Foreskin keratinocyte (primary cell): ENCODE measurements at places on chromosomes 2 and 18.

- DNase-seq: no peak
Measured at GRCh38 chr18:45295388-45295787, 319.9 kb upstream of the SLC14A2 start.

- DNase-seq: no peak
Measured at GRCh38 chr18:31211047-31211446, 48.4 kb upstream of the DSC1 start.

DNA sequence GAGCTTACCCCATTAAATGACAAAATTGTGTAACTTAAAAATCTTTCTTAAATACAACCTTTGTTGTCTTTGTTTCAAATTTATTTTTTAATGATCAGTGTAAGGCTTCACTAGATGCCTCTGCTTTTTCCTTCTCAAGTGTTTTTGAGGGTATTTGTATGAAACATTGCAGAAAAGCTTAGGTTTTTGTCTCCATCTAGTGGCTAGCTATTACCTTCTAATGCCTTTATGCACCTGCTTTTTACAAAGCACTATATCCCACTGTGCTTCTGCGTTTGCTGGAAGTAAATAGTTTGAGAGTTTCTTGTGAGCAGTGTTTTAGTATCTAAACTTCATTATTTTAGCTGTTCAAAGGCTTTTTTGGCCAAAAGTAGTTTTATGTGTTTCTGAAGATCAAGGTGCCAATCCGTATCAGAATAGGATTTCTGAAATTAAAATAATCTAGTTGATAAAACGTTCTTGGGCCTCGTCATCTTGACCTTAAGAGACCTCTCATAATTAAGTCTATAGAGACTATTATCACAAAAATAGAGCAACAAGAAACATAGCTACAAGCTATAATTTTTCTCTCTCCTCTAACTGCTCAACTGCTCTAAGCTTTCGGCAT lies 47.0 kb downstream of the IWS1 start:
- peak; percentile 32 for DNase-seq

DNA sequence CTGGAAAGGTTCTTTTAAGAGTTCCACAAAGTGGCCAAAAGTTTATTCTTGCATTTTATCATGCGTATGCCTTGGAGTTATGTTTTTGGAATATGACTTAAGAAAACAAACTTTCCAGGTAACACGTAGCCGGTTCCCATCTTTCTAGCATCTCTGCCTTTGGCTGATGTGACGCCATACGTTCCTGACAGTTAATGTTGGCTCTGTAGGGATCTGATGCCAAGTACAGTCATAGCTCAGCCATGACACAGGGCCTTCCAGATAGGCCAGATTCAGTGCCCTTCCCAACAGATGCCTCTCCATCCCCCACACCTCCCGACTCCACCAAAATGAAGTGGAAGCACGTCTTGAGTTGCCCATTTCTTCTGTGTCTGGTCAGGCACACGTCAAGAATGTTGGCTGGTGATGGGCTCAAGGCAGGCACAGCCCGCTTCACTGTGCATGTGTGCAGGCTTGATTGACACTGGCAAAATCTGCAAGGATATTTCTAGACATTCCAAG lies 51.0 kb upstream of the THOC1 start:
- no peak for DNase-seq

GRCh38 chr18:40274618-40275196 lies 1680.3 kb upstream of the PIK3C3 start:
- DNase-seq: no peak

- DNase-seq: no peak
Measured at GRCh38 chr2:151408788-151409600, 708 bp upstream of the RIF1 start.

DNA sequence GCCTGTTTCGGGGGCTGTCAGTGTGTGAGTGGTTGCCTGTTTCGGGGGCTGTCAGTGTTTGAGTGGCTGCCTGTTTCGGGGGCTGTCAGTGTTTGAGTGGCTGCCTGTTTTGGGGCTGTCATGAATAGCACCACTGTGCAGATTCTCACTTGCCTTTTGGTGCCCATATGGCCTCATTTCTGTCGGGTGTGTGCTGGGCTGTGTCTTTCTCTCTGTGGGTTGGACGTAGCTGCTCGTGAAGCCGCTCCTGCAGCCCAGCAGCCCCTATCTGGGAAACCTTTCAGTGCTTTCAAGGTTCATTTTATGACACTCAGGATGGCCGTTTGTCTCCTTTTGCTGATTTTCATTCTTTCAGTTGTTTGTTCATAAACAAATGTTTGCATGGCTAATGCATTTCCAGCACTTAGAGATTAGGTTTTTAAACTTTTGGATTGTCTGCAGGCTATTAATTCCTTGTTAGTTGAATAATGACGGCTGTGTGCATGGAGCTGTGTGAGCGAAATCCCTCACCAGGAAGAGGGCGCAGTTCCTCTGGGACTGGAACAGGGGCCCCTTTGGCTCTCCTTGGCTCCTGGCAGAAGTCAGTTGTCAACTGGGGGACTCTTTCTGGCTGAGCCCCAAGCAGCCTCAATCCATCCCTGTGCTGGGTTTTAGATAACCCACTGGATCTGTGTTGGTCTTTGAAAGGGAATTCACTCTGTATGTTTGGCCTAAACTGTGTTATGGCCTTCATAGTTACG lies 10.8 kb downstream of the AGAP1 start:
- no peak for DNase-seq

- no peak for DNase-seq
Measured at GRCh38 chr18:79795446-79795845, 2.3 kb upstream of the KCNG2 start.

GRCh38 chr2:18475884-18476283 lies 84.6 kb downstream of the RDH14 start:
- no peak for DNase-seq

GRCh38 chr18:68764016-68764415 lies 33.9 kb upstream of the CCDC102B start:
- DNase-seq: peak; percentile 25

DNA sequence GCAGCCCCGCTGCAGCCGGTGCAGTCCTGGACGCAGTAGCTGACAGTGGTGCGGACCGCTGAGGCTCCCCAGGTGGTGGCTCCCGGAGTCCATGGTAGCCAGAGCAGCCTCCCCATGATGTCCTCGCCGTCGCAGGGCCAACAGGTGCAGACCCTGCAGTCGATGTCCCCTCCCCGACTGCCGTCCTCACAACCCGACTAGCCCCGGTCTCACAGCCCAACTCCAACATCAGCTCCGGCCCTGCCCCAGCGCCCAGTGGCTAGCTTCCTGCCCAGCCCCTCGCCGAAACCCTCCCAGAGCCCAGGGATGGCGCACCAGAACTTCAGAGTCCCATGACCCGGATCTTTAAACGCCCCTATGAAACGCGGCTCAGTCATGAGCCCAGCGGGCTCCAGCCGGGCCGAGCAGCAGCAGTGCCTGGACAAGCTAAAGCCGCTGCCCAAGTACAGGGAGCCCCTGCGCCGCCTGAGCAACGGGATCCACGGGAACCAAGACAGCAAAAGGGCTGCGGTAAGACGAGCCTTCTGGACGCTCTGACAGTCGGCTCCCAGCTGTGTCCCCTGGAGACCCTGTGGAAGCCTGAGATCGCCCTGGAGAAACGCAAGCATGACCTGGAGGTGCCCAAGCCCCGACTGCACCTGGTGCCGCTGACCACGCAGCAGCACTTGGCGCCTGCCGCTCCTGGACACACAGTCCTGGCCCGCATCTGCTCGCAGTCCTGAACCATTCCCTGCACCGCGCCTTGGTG lies 53.8 kb upstream of the TUBA3E start:
- no peak for DNase-seq

GRCh38 chr2:22690096-22690495 lies 694.9 kb upstream of the KLHL29 start:
- DNase-seq: no peak

GRCh38 chr2:143489145-143489544 lies 359.9 kb downstream of the ARHGAP15 start:
- DNase-seq: peak; percentile 24

DNA sequence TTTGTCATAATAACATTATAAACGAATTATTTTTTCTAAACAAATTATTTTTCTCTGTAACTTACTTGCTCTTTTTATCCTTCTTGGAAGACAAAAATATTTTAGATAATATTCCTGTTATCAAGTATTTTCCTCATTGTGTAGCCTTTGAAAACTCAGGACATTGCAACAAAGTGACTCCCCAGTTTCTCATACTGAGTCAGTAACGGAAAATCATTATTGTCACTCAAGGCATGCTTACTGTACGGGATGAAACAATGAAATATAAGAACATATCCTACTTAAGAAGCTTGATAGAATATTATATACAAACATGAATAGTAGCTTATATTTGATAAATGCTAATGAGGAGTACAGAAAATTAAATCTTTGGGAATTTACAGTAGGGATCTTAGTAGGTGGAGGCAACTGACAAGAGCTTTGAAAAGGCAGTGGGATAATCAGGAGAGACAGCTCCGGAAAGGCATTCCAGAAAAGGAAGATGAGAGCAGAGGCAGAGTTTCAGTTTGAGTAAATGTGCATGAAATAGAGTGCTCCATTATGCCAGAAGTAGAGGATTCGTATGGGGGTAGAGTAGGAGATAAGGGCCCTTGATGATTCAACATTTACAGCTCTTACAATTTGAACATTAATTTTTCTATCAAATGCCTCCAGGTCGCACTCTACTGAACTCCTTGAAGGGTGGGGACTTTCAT lies 14.0 kb upstream of the YES1 start:
- no peak for DNase-seq

DNA sequence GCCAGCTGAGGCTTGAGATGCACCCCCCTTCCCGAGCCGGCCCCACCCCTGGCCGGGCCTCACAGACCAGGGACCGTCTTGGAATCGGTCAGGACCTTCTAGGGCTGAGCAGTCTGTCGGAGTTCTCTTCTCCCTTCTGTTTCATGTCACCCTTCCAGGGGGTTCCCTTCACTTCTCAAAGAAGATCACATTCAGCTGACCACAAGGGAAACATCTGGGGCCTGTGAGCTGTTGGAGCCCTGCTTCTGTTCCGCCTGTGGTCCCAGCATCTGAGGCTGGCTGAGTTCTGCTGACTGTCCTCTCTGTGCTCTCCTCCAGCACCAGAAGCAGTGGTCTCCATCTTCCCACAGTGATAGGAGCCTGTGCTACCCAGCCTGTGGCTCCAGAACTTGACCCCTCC lies 106.5 kb downstream of the SEPTIN10 start:
- DNase-seq: no peak

- DNase-seq: no peak
Measured at GRCh38 chr2:134796373-134796772, 42.0 kb upstream of the ACMSD start.

DNA sequence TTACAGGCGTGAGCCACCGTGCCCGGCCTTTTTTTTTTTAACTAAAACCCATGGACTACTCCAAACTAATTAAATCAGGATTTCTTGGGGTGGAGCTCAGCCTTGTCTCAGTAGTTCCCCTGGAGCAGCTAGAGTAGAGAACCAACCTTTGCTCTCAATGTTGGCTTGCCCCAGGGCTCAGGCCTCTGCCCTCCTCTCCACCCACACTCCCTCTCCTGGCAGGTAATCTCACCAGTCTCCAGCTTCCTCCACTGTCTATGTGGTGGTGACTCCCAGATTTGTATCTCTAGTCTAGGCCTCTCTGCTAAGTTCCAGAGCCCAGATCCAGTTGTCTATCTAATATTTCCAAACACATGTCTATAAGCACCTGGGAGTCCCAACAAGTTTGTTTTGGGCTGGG lies 9.6 kb upstream of the MTA3 start:
- no peak for DNase-seq

- no peak for DNase-seq
Measured at GRCh38 chr18:49728542-49728941, 84.8 kb downstream of the ACAA2 start.

- DNase-seq: no peak
Measured at GRCh38 chr2:101512993-101513392, 38.1 kb upstream of the RFX8 start.

- DNase-seq: peak; percentile 41
Measured at GRCh38 chr18:26082475-26082874, 7.9 kb downstream of the SS18 start.

- DNase-seq: no peak
Measured at GRCh38 chr18:43596105-43596712, 318.9 kb upstream of the SYT4 start.

GRCh38 chr18:42413870-42414269 lies 458.8 kb downstream of the PIK3C3 start:
- no peak for DNase-seq

GRCh38 chr2:115976916-115977315 lies 1534.5 kb downstream of the DPP10 start:
- DNase-seq: no peak

DNA sequence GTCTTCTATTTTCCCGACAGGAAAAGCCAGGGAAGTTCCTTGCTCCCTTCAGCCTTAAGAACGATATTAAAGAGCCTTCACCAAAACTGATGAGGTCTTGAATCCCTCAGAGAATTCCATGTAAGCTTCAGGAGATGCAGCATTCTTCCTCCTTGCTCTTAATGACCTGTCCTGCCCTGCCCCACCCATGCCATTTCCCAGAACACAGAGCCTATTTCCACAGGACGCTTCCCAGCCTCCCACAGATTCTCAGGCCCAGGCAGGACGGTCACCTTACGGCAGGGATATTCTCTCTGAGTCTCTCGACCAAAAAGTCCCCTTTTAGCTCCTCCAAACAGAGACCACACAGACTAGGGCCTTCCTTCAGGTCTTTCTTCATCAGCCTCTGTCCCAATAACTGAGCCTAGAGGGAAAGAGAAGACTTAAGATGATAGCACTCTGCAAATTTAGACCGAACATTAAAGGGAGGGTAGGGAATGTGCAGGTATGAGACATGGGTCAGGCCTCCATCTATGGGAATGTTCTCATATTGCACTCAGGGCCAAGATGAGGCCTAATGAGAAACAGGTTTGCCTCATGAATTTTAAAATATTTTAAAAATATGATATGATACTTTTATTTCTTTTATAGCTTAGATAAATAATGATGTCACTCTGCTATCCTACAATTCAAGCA lies 62.1 kb downstream of the COBLL1 start:
- no peak for DNase-seq

DNA sequence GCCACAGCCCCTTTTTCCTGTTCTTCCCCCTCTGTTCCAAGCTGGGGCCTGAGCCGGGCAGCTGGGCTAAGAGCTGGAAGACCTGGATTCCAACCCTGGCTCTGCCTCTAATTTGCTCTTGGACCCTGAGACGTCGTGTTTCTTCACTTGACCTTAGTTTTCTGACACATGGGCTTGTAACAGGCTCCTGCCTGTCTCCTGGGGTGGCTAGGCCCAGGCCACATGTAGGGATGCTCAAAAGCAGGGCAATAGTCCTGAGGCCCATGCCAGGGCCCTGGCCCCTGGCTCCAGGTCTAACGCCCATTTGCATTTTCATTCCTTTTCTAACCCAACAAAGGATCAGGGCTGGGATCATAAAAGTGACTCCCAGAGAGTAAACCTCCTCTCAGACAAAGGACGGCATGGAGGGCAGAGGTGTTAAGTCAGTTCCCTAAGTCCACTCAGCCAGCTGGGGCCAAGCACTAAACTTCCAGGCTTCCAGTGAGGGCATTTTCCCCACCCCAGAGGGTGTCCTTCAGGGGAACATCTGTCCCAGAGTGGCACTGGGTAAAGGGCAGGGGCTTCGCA lies 16.6 kb upstream of the DNMT3A start:
- no peak for DNase-seq
